ENCODE measurements at places on chromosomes 7 and 10.

GRCh38 chr10:133124357-133125211 lies 35.4 kb upstream of the KNDC1 start:
- peak; percentile 34 for DNase-seq

GRCh38 chr10:114278140-114278883 lies 39.3 kb downstream of the VWA2 start:
- no peak for DNase-seq

GRCh38 chr10:3151889-3152565 lies 20.6 kb downstream of the PITRM1 start:
- no peak for DNase-seq

DNA sequence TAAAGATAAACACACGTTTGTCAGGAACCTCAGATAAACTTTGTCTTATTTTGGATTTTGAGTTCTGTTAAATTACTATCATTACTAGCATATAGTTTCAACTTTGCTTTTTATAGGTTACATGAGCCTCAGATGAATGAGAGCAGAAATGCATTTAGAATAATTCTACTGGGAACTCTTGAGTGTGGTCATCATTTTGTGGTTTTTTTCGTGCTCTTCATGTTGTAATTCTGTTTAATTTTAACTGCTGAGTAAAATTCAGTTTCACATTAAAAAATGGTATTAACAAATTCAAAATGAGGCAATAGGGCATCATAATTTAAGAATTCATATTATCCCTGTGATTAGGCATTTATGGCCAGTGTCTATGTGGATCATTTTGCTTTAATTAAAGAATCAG lies 72.9 kb downstream of the GNAI1 start:
- DNase-seq, result no peak

GRCh38 chr7:3591944-3592343 lies 290.9 kb downstream of the SDK1 start:
- no peak for DNase-seq

- DNase-seq, result no peak
Observed at GRCh38 chr10:101896225-101896877, 52.8 kb upstream of the KCNIP2 start.

DNA sequence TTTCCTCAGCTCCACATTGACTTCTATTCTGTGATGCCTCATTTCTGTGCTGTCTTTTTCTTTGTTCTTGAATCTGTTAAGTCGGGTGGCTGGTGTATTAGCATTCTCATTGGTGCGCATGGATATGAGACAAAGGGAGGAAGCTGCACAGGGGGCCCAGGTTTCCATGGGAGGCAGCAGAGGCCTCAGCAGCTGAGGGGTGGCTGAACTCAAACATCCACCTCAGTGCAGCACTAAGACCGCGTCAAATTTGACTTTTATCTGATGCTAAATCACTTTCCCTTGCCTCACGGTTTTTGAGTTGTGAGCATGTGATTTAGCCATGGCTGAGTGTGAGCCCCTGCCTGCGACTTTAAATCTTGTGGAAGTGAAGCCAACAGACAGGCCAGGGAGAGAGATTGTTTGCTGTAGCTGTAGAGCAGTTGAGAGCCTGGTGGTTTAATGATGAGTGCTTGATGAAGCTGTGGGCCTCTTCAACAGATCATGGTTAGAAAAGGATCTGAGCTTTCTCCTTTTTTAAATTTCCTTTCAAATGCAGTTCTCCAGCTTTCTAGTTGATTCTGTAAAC lies 193.3 kb upstream of the ZNF804B start:
- DNase-seq, result peak; percentile 6

DNA sequence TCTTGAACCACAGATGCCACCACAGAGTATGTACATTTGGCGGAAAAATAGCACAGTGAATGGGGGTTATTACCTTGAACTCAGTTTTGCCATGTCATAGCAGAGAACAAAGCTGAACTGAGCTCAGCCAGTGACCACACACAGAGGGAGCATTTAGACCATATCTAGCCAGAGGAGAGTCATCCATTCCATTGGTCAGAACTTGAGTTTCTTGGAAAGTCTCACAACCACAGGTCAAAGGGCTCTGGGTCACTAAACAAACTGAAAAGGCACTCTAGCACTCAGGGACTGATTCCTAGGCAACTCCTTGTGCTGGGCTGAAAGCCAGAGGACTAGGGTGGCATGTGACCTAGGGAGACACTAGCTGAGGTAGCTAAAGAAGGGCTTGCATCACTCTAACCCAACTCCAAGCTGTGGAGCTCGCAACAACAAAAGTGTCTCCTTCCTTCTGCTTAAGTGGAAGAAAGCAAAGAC lies 239.7 kb upstream of the SEMA3D start:
- peak; percentile 74 for DNase-seq

GRCh38 chr7:151755131-151755801 lies 121.6 kb downstream of the PRKAG2 start:
- no peak for DNase-seq

- no peak for DNase-seq
Observed at GRCh38 chr10:48254750-48255512, 19.6 kb downstream of the FRMPD2 start.

- DNase-seq, result peak; percentile 44
Observed at GRCh38 chr7:139495580-139496125, 12.2 kb upstream of the KLRG2 start.

GRCh38 chr10:26479766-26480492 lies 41.8 kb downstream of the APBB1IP start:
- no peak for DNase-seq

- DNase-seq, result no peak
Observed at GRCh38 chr7:7764520-7765396, 46.4 kb upstream of the RPA3 start.

DNA sequence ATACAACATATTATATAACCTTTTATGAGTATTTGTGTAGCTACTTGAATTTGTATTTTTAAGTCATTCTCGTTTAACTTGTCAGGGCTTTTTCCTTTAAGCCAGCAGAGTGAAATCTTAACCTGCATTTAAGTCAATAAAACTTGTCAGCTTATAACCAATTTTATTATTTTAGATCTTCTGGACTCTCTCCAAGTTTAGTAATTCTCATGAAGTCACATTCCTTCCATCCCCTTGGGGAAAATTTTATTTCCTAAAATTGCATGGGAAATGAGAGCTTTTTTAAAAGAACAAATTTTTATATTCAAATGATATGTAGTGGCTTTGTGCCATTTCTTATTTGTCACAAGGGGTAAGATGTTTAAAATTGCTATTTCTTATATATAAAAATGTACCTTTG lies 74.0 kb downstream of the SEPTIN7 start:
- DNase-seq, result no peak

Measured in thyroid gland (tissue), 4 donors.